CD4-positive, alpha-beta T cell (primary cell): ENCODE measurements at places on chromosomes 11 and 22.

- DNase-seq, result no peak
- H3K27ac ChIP-seq, result no peak overlapping the region
These were observed 10.3 kb downstream of the USH1C start for GRCh38 chr11:17533778-17534415.

DNA sequence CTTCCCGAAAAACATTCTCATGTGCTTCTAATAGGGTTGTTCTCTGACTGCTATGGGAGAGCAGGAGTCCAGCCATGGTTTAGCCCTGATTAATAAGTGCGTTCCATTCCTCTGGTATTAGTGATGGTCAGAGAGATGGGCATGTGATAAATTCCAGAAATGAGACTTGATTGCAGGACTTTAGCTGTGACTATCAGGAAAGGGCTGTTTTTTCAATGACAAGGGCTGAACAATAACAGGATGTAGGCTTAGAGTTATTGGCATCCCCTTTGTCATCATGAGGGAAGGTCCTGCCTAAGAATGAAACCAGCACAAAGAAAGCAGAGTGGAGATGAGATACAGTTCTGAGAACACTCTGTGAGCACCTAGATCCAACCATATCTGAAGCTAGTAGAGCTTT is 494.6 kb downstream of the MIAT start:
- no peak for DNase-seq
- no peaks in the 10 kb centered on the region for H3K36me3 ChIP-seq
- no peak overlapping the region for H3K4me3 ChIP-seq
- H3K27ac ChIP-seq, result no peak overlapping the region
- H3K27me3 ChIP-seq, result peaks cover 5% of the 10 kb centered on the region

GRCh38 chr11:130123414-130124040 is 36.1 kb upstream of the ST14 start:
- H3K4me1 ChIP-seq, result peaks cover 24% of the 10 kb centered on the region
- H3K36me3 ChIP-seq, result peaks cover 21% of the 10 kb centered on the region
- H3K27me3 ChIP-seq, result no peaks in the 10 kb centered on the region
- H3K4me3 ChIP-seq, result no peak overlapping the region

- H3K4me1 ChIP-seq, result no peaks in the 10 kb centered on the region
- H3K27ac ChIP-seq, result no peak overlapping the region
- H3K36me3 ChIP-seq, result no peaks in the 10 kb centered on the region
- no peak overlapping the region for H3K4me3 ChIP-seq
- no peaks in the 10 kb centered on the region for H3K27me3 ChIP-seq
These were observed 60.0 kb downstream of the GRK3 start for GRCh38 chr22:25624476-25624875.

GRCh38 chr11:59141673-59142460 is 789 bp upstream of the FAM111A start:
- H3K4me1 ChIP-seq, result peaks cover 23% of the 10 kb centered on the region
- H3K36me3 ChIP-seq, result peaks cover 18% of the 10 kb centered on the region
- no peaks in the 10 kb centered on the region for H3K27me3 ChIP-seq
- DNase-seq, result no peak

DNA sequence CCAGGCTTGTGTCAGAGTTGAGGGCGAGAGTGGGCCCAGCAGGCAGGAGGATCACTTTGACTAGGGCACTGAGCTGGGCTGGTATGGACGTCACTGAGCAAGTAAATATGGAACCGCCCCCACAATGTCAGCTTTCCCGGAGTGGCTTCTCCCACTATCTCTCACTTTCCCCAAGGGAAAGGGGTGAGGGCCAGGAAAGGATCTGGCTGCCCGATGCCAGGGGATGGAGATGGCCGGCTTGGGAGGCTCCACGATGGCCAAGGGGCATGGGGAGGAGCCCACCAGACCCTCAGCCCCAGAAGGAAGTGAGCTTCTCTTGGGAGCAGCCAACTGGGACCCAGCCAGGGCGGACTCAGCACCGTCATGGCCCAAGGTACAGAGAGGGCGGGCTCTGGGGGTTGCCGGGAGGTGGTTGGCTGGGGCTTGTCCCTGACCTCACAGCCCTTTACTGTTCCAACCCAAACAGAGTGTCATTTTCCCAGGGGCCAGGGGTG is 8.7 kb downstream of the PRDM11 start:
- no peak overlapping the region for H3K4me3 ChIP-seq
- H3K36me3 ChIP-seq, result no peaks in the 10 kb centered on the region
- H3K27ac ChIP-seq, result no peak overlapping the region
- no peaks in the 10 kb centered on the region for H3K27me3 ChIP-seq
- H3K4me1 ChIP-seq, result peaks cover 2% of the 10 kb centered on the region

- no peaks in the 10 kb centered on the region for H3K27me3 ChIP-seq
- H3K4me1 ChIP-seq, result peaks cover 100% of the 10 kb centered on the region
- H3K4me3 ChIP-seq, result no peak overlapping the region
- H3K36me3 ChIP-seq, result peaks cover 95% of the 10 kb centered on the region
- H3K27ac ChIP-seq, result peak overlapping the region; percentile 58
These were observed 10.1 kb downstream of the RAC2 start for GRCh38 chr22:37233751-37234631.

- no peak for DNase-seq
- no peak overlapping the region for H3K4me3 ChIP-seq
- H3K36me3 ChIP-seq, result peaks cover 17% of the 10 kb centered on the region
- H3K4me1 ChIP-seq, result no peaks in the 10 kb centered on the region
- no peak overlapping the region for H3K27ac ChIP-seq
These were observed 85.2 kb upstream of the SCUBE2 start for GRCh38 chr11:9176550-9176949.

DNA sequence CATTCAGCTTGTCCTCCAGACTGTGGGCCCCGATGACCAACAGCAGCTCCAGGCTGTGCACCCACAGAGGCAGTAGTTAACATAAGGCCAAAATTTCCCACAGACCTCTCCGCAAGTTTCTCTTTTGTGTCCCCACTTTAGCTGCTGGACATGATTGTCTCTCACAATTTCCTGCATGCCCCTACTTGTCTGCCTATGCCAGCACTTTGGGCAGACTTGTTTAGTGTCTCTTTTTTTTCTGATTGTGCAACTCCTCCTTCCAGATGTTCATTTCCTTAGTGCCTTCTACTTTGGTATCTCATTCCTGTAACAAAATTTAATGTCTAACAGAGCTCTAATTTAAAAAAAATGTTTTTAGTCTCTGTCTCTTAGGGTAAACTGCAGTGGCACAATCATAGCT is 23.8 kb upstream of the SCN3B start:
- no peak overlapping the region for H3K27ac ChIP-seq
- H3K27me3 ChIP-seq, result no peaks in the 10 kb centered on the region
- DNase-seq, result no peak
- H3K4me1 ChIP-seq, result peaks cover 5% of the 10 kb centered on the region
- no peak overlapping the region for H3K4me3 ChIP-seq
- no peaks in the 10 kb centered on the region for H3K36me3 ChIP-seq

DNA sequence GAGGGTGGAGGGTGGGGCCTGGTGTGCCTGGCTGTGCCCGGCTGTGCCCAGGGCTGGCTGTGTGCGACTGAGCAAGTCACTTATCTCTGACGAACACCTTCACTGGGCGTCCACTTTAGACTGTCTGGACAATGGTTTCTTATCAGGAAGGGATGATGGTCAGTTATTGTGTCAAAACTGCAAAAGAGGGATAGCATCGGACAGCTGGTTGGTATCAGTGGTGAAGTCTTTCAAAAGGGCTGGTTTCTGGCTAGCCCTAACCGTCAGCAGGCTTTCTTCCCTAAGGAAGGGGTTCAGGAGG is 4.1 kb upstream of the MGAT3 start:
- H3K4me3 ChIP-seq, result no peak overlapping the region
- H3K4me1 ChIP-seq, result peaks cover 22% of the 10 kb centered on the region
- no peak overlapping the region for H3K27ac ChIP-seq
- H3K27me3 ChIP-seq, result peaks cover 10% of the 10 kb centered on the region

DNA sequence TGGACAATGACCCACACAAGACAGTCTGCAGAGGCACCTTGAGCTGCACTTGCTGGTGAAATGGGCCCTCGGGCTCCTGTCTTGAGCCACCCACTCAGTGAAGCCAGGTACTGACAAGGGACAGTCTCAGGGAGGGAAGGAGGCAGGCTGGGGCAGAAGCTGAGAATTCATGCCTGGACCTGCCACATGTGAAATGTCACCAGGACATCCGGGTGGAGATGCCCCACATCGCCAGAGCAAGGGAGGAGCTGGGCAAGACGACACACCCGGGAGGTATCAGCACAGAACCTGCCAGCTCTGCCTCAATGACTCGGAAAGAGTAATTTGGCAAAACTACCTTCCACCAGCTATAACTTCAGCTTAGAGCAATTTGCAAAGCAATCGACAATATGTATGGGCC is 23.5 kb downstream of the CPT1A start:
- H3K4me1 ChIP-seq, result peaks cover 15% of the 10 kb centered on the region
- H3K27ac ChIP-seq, result no peak overlapping the region
- H3K36me3 ChIP-seq, result peaks cover 16% of the 10 kb centered on the region
- no peak overlapping the region for H3K4me3 ChIP-seq
- no peak for DNase-seq

DNA sequence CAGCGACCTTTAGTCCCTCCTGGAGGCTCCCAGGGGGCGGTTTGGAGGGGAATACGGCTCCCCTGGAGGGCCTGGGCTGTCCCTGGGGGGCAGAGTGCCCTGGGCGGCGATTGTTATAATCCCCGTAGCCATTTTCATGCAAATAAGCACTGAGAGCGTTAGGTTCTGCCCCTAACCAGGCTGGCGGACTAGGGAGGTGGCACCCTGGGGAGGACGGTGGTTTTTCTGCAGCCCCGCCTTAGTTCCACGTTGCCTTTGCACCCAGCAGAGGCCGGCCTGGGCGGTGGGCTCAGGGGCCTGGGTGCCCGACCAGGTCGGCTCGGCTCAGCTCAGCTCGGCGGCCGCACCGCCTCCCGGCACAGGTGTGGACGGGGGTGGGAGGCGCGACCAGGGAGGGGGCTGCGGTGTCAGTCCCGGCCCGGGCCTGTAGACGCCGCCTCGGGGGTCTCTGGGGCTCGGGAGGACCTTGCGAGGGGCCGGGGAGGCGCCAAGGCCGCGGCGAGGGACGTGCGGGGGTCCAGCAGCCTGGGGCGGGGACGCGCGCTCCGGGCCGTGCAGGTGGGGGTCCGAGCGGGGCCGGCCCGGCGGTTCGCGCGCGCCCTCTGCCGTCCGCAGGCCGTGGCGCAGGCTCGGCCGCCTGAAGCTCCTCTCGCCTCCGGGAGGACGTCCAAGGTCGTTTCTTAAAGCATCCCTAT is 2.3 kb upstream of the DUSP8 start:
- no peaks in the 10 kb centered on the region for H3K36me3 ChIP-seq
- DNase-seq, result peak; percentile 46
- peak overlapping the region; percentile 82 for H3K27ac ChIP-seq
- peaks cover 35% of the 10 kb centered on the region for H3K4me1 ChIP-seq
- H3K27me3 ChIP-seq, result no peaks in the 10 kb centered on the region

DNA sequence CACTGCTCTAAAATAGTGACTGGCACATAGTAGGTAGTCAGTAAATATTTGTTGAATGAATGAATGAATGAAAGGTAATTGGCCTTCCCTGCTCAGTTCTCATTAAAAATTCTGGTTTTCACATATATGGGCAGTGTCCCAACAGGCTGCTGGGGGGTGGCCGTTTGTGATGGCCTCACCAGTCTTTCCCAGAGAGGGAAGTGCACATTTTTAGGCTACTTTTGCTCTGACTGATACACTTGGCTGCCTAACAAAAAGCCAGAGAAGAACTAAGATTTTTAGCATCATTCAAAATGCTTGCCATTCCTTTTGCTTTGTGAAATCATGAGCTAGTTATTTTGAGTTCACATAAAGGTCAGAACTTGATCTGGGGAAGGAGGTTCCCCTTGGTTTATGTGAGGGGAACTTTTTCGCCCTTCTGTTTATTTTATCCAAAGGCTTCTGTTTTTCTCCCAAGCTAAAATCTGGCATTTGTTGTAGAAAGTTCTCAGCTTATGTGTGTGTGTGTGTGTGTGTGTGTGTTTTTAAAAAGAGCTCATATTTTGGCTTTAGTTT is 83.1 kb downstream of the PTPRJ start:
- H3K27ac ChIP-seq, result no peak overlapping the region
- H3K4me3 ChIP-seq, result no peak overlapping the region
- no peak for DNase-seq
- peaks cover 43% of the 10 kb centered on the region for H3K4me1 ChIP-seq

- DNase-seq, result no peak
- no peaks in the 10 kb centered on the region for H3K4me1 ChIP-seq
- H3K36me3 ChIP-seq, result no peaks in the 10 kb centered on the region
- no peak overlapping the region for H3K4me3 ChIP-seq
- no peaks in the 10 kb centered on the region for H3K27me3 ChIP-seq
- H3K27ac ChIP-seq, result no peak overlapping the region
These were observed 833 bp downstream of the NHERF4 start for GRCh38 chr11:119185981-119186634.

DNA sequence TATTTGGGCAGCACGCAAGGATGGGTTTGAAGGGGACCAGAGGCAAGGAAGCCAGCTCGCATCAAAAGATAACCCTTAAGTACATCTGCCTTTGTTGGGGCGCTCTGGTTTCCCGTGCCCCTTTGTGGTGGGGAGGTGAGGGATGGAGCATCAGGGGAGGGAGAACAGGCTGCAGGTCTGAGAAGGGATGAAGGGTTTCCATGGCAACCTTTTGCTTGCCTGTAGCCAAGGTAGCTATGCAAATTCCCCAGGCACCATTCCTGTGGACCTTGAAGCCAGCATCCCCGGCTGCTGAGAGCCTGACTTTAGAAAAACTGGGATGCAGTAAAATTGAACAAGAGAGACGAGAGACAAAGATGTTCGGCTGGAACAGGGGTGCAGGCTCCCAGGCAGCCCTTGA is 75.7 kb downstream of the SEZ6L start:
- no peaks in the 10 kb centered on the region for H3K4me1 ChIP-seq
- no peaks in the 10 kb centered on the region for H3K27me3 ChIP-seq
- H3K36me3 ChIP-seq, result no peaks in the 10 kb centered on the region
- no peak overlapping the region for H3K4me3 ChIP-seq
- DNase-seq, result no peak

- H3K36me3 ChIP-seq, result no peaks in the 10 kb centered on the region
- H3K27ac ChIP-seq, result no peak overlapping the region
- no peak overlapping the region for H3K4me3 ChIP-seq
These were observed 92.3 kb downstream of the KCNQ1 start for GRCh38 chr11:2537010-2537705.

DNA sequence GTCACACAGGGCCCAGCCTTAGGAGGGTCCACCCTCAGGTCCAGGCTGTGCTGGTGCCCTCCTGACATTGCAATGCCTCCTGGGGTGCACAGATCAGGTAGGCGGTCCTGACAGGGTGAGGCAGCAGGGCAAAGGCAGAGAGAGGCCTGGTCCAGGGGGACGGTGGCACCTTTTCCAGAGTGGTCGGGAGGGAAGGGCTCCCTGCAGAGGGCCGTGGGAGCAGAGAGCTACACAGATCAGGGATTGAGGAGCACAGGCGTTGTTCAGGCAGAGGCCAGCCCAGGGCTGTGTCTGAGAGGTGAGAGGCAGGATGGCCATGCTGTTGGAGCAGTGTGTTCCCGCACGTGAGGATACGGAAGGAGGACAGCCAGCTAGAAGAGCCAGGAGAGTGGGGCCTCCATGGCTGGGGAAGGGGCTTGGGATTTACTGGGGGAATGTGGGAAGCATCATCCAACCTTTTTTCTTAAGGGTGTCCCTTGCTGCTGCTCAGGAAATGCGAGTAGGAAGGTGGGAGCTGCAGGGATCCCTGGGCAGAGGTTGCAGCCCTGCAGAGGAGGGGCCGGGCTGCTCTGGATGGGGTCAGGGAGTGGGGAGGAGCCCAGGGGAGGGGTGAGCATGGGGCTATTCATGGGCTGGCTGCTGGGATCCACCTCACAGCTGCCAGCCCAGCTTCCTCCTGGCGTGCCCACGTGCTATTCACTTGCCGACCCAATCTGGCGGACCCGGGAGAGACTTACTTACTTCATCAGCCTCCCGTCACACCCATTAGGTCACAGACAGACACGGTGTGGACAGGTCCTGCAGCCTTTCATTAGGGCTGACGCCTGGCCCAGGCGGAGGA is 1516.4 kb downstream of the TBC1D22A start:
- no peak overlapping the region for H3K27ac ChIP-seq
- DNase-seq, result no peak
